Fibroblast of skin of scalp (primary cell): ENCODE measurements at places on chromosomes 11 and 22.
A peak's percentile ranks its signal among the peaks of the same experiment; 100 is the strongest.

DNA sequence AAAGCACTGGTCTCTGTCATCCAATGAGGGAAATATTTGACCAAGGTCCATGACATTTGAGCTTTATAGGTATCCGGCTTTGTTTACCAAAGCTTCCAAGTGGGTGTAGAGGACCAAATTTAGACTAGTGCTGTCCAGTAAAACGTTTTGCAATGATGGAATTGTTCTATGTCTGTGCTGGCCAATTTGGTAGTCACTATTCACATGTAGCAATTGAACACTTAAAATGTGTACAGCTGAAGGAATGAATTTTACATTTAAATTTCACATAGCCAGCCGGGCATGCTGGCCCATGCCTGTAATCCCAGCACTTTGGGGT, 118.0 kb downstream of the PKNOX2 start:
- DNase-seq = no peak

DNA sequence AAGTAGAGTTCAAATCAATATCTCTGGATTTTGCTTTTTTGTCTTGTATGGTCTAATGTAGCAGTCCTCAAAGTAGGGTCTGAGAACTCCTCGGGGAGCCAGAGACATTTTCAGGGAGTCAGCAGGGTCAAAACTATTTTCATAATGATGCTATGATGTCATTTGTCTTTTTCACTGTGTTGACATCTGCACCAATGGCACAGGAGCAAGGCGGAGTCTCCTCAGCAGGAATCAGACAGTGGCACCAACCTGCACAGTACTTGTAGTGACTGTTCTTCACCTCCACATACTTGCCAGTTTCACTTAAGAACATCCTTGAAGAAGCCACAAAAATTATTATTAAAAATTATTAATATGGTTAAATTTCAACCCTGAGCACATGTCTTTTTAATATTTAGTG, 14.9 kb upstream of the FXYD6 start:
- DNase-seq = no peak

GRCh38 chr11:35750981-35751663, 88.5 kb downstream of the TRIM44 start:
- DNase-seq = no peak

DNA sequence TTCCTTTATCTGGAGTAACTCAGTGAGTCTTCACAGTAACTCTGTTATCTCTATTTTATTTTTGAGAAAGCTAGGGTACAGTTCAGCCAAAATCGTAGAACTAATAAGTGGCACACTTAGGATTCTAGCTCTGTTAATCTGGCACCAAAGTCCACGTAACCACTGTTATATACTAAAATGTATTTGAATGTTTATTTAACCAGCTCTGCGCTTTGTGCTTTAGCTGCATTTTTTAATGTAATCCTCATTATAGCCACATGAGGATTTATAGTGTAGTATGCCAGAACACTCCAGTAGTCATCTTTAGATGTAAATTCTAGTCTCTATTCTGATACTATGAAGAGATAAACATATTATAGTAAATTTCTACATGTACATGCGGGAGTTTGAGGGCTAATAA, 36.8 kb downstream of the YAP1 start:
- DNase-seq = no peak

DNA sequence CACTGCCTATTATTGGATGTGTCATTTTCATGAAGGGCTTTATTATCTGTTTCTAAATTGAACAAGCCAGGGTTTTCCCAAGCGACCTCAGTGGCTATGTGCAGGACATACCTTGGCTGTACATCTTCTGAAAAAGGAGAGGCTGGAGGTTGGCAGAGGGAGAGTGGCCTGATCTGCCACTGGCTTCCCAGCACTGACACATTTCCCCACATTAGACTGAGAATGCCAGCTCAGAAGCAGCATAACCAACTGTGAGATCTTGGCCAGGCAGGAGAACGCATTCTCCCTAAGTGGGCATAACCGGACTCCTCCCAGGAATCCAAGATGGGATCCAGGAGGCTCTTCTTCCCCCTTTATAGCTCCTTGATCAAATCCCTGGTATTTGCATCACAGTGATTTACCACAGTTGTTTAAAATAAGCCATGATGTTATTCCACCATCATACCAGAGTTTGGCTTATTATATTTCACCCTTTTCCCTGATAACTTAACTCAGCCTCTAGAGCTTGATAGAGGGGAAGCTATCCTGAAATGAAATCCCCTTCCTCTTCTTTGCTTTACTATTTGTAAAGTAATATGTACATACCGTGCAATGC, 33.8 kb downstream of the AMOTL1 start:
- no peak for DNase-seq

- DNase-seq = peak; percentile 79
Observed at GRCh38 chr22:37533995-37534394, 14.8 kb upstream of the CARD10 start.

DNA sequence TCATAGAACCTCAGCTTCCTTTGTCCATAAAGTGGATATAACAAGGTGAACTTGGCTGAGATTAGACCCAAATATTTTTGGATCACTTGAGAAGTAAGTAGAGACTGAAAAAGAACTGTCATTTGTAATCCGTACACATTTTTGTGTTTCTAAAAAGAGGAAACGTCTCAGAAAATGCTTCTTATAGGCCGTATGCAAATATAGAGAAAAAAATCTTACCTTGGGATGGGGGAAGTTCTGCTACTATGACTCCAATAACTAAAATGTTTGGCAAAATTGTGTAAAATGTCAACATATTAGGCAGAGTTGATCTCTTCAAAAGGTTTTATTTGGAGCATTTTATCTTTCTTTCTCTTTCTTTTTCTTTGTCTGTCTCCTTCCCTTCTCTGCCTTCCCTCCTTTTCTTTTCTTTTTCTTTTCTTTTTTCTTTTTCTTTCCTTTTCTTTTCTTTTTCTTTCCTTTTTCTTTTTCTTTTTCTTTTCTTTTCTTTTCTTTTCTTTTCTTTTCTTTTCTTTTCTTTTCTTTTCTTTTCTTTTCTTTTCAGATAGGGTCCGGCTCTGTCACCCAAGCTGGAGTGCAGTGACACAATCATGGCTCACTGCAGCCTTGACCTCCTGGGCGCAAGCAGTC, 48.2 kb downstream of the ADM start:
- DNase-seq = no peak

- no peak for DNase-seq
Observed at GRCh38 chr11:119754656-119755355, 25.8 kb upstream of the NECTIN1 start.

GRCh38 chr22:22552630-22553029, 6.4 kb downstream of the PRAME start:
- DNase-seq = no peak

- DNase-seq = no peak
Observed at GRCh38 chr11:19433367-19433766, 192.6 kb upstream of the E2F8 start.

DNA sequence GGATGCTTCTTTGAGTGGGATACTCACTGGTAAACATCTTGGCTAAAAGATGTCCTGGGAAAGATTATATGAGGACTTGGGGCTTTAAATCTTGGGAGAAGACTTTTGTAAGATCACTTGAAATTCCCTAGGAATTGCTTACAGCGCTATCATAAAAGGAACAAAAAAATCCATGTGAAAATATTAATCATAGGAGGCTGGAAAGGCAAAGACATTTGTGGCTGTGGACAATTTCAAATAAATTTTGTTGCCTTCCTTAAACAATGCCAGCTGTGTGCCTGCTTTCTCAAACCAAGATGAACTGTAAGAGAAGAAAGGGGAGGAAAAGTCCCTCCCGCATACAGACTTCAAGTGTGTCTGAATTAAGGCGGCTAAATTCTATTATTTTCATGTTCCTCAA, 75.6 kb downstream of the SNX19 start:
- DNase-seq = peak; percentile 47

- DNase-seq = no peak
Observed at GRCh38 chr11:33553486-33553885, 147.1 kb downstream of the C11orf91 start.

- DNase-seq = no peak
Observed at GRCh38 chr22:25077964-25078363, 121.7 kb upstream of the CRYBB3 start.

DNA sequence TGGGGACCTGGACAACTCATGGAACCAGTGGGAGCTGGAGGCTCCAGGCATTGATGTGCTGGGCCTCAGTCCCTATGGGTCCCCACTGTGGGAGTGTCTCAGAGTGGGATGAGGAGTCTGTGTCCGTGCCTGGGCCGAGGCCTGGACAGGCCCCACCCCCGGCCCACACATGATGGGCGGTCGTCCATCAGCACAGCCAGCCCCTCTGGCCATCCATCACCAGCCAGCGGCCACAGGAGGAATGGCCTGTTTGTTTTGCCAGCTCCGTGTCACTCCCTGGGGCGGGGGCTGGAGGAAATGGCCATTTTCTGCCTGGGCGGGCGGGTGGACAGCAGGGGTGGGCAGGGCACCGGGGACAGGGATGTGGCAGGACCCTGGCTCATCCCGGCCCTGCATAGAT, 13.0 kb upstream of the TBX1 start:
- no peak for DNase-seq

DNA sequence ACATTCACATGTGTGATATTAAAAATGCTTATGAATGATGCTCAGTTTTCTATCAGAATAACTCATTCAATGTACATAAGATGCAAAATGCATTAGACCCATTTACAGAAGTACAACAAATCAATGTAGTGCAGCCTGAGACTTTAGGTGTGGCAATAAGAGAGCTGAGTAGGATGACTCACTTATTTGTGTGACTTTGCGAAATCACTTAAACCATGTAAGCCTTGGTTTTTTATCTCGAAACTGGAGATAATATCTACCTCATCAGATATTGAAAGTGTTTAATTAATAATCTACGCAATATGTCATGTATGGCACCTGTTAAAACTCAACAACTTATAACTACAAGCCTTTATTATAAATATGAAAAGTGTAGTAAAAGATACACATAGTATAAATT, 105.7 kb upstream of the LUZP2 start:
- DNase-seq = peak; percentile 2

DNA sequence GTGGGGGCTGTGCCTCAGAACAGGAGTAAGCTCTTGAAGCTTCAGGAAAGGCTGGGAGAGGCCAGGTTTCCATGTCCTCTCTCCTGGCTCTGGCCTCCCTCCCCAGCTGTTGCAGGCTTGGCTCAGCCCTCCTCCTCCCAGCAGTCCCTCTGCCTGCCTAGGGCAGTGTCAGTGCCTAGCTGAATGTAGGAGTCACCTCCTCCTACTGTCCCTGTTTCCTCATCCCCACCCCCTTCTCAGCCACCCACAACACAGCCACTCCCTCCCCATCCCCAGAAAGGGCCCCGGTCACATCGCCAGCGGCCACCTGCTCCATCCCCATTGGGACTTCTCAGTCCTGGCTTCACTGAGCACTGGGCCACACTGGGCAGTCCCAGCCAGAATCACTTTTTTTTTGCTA, 2.9 kb upstream of the FBLN1 start:
- DNase-seq = no peak

- no peak for DNase-seq
Observed at GRCh38 chr22:20571078-20571503, 63.7 kb downstream of the MED15 start.

- no peak for DNase-seq
Observed at GRCh38 chr11:73218830-73219215, 742 bp downstream of the P2RY2 start.

DNA sequence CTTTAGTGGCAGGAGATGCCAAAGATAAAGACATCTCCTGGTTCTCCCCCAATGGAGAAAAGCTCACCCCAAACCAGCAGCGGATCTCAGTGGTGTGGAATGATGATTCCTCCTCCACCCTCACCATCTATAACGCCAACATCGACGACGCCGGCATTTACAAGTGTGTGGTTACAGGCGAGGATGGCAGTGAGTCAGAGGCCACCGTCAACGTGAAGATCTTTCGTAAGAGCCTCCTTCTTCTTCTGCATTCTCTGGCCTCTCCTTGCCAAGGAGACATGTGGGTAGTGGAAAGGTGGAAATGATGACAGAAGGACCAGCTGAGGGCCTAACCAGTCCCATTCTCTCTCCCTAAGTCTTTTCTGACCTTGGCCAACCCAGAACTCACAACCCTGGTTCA, 110.1 kb upstream of the TTC12 start:
- no peak for DNase-seq

DNA sequence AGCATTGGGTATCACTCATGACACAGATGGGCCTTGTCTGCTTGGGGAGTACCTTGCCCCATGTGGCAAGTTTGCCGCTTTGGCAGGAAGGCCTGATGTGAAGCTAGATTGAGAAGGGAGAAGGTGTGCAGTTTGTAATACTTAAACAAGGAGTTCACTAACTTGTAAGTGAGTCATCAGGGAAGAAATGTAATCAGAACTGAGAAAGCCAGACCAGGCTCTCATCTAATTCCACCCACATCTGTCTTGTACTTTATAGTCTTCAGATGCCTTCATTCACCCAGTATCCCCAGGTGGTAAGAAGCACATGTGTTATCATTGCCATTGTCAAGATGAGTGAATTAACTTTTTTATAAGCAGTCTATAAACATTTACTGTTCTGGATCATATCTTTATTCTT, 116.0 kb upstream of the DDI1 start:
- DNase-seq = no peak

DNA sequence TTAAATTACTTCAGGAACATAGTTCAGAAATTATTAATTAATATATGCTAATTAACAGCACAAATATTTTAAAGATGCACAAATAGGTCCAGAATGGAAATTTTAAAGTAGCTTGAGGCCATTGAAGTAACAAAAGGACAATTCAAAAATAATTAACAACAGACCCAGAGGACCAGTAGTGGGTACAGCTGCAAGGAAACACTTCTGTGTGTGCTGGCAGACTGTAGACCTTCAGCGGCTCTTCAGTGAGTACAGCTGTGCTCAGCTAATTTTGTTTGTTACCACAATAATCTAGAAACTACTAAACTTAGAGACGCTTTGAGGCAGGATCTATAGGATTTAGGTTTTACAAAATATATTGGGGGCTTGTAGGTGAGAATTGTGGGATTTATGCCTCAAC, 103.8 kb downstream of the GRIA4 start:
- DNase-seq = no peak

DNA sequence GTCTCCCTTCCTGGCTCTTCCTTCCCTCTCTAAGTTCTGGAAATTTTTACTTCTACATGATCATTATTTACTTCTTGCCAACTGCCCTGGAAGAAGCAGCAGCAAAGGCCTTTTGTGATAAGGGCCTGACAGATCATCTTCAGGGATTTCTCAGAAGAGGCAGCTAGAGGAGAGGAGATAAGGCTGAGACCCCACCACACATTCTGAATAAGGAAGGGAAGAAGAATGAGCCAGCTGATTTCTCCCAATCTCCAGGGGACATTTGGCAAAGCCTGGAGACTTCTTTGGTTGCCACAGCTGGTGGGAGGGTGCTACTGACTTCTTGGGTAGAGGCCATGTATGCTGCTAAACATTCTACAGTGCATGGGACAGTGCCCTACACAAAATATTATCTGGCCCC, 122.4 kb upstream of the OR9Q1 start:
- DNase-seq = no peak

DNA sequence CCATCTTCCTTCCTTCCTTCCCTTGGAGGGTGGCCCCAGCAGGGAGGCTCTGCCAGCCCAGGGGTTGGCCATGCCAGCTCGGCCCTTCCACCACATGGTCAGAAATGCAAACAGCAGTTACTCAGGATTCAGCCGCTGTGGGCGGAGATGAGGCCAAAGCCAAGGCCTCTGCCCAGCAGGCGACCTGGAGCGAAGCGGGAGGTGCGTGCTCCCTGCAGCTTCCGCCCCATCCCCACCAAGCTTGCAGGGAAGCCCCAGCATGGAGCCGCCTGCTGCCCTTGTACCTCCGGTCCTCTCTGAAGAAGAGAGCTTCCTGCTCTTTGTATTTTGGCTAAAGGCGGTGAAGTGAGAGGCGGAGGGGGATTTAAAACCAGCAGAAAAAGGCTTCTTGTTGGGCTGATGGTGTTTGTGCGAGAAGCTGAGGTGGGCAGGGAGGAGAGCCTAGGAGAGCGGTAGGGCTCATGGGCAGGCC, 50.4 kb downstream of the ANO1 start:
- peak; percentile 62 for DNase-seq
